ENCODE measurements at places on chromosomes 4 and X. TPM values are rescaled to one million over a fixed set of nuclear protein-coding genes. Genes with fewer than 3 reads are reported as not detected.

DNA sequence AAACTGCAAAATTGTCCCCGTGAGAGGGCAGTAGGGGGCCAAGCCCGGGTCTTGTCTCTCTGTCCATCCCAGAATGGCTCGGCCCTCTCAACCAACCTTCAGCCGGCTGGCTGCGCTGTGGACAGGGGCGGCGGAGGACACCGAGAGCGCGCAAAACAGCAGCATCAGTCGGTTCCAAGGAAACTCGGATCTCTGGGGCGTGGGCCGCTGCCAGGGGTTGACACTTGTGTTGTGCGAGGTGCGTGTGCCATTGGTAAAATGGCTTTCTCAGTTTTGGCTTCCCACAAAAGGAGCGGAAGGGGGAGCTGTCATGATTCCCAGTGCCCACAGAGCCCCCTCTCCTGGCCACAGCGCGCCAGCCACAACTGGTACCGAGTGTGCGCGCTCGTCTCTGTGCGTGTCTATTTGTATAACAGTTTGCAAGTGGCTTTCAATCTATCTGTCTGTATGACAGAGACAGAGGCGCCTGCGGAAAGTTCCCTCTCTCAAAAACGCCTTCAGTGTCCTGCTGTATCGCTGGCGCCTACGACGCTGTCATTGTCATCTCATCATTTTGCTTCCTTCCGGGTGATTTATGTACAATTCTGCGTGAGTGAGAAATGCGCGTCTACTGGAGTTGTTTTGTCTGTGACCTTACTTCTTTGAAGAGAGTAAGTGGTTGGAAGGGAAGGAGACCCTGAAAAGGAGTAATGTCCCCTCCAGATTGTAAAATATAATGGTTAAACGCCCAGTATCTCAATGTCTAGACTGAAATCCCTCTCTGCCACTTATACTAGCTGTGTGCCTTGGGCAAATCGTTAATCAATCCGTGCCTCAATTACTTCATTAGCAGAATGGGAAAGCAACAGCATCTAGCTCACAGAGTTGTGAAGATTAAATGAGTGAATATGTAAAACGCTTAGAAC lies 1.8 kb downstream of the DKK2 start:
- ATAC-seq: peak; percentile 58

Gene VSIG4
- total RNA-seq: 0.24 TPM

DNA sequence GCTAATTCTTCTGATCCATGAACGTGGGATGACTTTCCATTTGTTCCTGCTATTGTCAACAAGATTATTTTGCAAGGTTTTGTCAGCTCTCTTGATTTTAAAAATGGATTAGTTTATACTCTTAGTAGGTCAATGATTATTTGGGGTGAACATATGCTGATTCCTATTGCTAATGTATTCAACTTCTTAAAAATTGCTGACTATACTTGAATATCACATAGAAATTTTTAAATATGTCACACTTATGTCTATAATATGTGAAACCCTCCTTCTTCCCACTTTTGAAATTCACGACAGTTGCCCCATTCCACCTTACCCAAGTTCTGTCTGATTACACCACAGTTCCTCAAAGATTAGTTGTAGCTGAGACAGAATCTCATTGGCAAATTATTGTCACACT lies 465.7 kb upstream of the TENM3 start:
- no peak for ATAC-seq

- ATAC-seq: no peak
Measured at GRCh38 chrX:46173159-46173558, 372.1 kb downstream of the ZNF674 start.

GRCh38 chrX:16376056-16376455 lies 208.8 kb downstream of the MAGEB17 start:
- ATAC-seq: no peak

GRCh38 chr4:6804082-6804752 lies 21.7 kb downstream of the KIAA0232 start:
- ATAC-seq: no peak

DNA sequence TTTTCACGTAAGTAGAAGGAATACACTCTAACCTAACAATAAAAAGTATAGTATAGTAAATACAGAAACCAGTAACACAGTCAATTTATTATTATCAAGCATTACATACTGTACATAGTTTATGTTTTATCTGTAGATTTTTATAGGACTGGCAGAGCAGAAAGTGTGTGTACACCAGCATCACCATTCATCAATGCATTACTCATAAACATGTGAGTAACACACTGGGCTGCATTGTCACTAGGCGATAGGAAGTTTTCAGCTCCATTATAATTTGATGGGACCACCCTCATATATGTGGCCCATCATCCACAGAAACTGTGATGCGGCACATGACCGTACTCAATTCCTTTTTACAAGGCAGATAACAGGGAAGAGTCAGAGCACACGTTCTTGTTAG lies 137.8 kb upstream of the RBPJ start:
- no peak for ATAC-seq

- ATAC-seq: peak; percentile 77
Measured at GRCh38 chrX:74890676-74891430, 34.4 kb downstream of the NEXMIF start.

- ATAC-seq: no peak
Measured at GRCh38 chr4:162349395-162349794, 185.6 kb upstream of the FSTL5 start.

DNA sequence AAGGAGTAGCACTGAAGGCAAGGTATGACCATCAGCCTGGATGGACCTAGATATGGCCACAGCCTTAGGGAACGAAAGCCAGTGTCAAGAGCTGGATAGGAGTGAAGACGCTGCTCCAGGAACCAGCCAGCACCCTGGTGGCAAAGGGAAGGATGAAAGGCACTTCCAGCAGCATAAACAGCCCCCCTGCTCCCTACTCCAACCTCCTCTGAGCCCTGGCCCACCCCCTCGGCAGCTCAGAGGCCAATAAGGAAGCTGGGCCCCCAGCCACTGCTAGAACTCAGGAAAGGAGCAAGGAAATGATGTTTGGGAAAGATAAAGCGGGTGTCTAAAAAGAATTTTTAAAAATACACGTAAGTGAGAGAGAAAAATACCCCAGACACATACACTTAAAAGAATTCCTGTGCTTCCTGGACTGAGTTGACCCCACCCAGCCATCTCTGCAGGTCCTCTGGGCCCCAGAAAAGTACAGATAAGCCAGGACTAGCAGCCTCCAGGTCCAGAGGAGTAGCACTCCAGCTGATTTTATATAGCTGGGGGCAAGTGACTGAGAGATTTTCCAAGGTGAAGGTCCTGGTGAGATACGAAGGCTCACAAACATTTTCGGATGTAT lies 170.4 kb downstream of the SHROOM4 start:
- no peak for ATAC-seq

Gene NPY1R
- not detected for total RNA-seq

Gene PNMA6F
- not detected for total RNA-seq

Gene MCF2
- total RNA-seq: 0.84 TPM

GRCh38 chr4:130028552-130028951 lies 932.6 kb downstream of the C4orf33 start:
- no peak for ATAC-seq

Gene DCAF12L1
- total RNA-seq: not detected

Gene CTAG2
- not detected for total RNA-seq

GRCh38 chr4:73725985-73726384 lies 14.4 kb upstream of the CXCL8 start:
- ATAC-seq: no peak

DNA sequence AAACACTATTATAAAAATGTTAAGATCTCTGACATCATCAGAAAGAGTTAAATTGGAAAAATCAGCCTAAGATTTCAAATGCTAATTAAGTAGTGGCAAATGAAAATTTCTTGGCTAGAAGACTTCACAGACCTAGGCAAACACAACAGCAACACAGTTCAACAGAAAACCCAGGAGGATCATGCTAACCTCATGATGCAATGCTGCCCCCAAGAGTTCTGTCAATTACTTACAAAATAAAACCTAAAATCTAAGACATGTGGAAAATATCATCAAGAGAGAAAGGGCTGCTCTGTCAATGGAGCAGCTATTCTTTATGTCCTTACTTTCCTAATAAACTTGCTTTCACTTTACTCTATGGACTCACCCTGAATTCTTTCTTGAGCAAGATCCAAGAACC lies 21.0 kb downstream of the S100G start:
- no peak for ATAC-seq

DNA sequence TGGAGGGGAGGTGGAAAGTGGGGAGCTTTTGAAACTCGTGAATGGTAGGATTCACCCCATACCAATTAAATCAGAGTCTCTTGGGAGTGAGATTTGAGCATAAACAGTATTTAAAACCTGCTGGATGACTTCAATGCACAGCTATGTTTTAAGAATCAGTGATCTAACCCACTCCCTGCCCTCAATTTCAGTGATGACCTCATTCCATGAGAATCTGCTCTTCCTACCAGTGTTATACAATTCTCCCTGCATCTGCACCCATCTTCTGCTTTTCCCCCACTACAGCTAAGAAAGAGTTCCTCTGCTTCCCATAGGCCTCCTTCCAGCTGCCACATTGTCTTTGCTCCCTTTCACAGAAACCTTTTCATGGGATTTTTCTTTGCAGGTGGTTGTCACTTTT lies 18.3 kb upstream of the H2AZ1 start:
- ATAC-seq: no peak

Gene PGAM4
- total RNA-seq: not detected

Gene GUF1
- 38.9 TPM for total RNA-seq

GRCh38 chr4:173573725-173574124 lies 43.7 kb upstream of the HAND2 start:
- ATAC-seq: no peak

GRCh38 chrX:118189000-118189399 lies 72.4 kb upstream of the KLHL13 start:
- no peak for ATAC-seq

Gene NALF2
- total RNA-seq: 0.45 TPM

DNA sequence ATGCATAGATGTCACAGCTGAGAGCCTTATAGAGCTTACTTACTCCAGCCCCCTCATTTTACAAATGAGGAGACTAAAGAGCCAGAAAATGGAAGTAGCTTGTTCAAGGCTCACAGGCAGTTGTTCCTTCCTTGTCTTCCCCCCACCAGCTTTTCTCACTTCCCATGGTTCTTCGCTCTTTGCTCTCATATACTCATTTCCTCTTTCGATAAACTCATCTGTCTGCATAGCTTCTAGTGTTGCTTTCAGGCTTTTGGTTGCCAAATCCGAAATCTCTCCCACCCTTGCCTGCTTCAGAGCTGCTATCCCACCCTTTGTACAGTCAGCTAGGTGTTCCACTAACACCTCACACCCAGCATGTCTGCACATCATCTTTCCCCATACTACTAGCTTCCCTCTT lies 25.0 kb upstream of the GJB1 start:
- ATAC-seq: peak; percentile 64

GRCh38 chr4:130238121-130238520 lies 1142.2 kb downstream of the C4orf33 start:
- ATAC-seq: no peak

DNA sequence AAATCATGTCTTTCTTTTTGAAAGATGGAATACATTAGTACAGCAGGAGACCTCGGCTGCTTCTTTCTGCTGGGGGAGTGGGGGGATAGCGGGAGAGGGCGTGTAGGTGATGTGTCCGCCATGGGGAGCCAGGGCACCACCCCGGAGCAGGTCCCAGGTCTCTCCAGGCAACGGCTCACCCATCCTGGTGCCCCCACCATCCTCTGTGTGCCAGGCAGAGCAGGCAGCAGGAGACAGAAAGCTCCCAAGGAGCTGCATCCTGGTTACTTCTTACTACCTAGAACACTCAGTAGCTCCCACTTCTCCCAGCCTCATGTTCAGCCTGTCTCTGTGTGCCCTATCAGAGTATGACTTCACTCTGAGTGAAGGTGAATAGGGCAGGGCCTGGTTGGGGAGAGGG lies 23.6 kb downstream of the TNIP2 start:
- no peak for ATAC-seq

Gene TRIM75
- total RNA-seq: not detected

DNA sequence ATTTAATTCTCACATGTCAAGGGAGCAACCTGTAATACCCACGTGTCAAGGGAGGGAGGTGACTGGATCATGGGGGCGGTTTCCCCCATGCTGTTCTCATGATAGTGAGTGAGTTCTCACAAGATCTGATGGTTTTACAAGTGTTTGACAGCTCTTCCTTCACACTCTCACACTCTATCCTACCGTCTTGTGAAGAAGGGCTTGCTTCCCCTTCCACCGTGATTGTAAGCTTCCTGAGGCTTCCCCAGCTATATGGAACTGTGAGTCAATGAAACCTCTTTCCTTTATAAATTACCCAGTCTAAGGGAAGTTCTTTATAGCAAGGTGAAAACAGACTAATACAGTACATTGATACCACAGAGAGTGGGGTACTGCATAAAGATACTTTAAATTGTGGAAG lies 17.7 kb downstream of the USP27X start:
- no peak for ATAC-seq

- no peak for ATAC-seq
Measured at GRCh38 chr4:143643399-143643798, 57.1 kb downstream of the FREM3 start.

Gene ZFP42
- not detected for total RNA-seq

Gene NHSL2
- total RNA-seq: 0.71 TPM

DNA sequence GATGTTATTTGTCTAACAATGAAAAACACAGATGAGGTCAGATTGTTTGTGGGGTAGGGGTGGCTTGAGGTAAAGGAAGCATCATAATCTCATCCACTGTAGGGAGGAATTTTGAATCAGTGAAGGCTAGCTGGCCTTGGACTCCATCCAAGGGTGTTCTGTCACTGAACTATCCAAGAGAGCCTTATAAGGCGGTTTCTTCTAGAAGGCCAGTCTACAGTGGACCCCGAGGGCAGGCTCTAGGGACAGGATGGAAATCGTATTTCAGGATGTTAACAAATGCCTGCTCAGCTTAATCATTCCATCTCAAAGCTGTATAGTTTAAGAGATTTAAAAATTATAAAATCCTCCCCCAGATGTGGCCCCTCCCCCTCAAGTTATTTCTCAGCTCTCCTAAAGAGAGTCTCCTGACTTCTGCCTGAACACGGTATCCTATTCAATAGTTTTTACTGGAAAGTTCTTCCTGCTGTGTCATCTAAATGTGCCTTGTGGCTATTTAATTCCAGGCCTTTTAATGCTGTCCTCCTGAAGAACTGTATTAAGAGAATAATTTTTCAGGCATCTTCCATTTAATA lies 8.0 kb downstream of the IGFBP7 start:
- ATAC-seq: no peak

- no peak for ATAC-seq
Measured at GRCh38 chr4:6953751-6954380, 44.2 kb downstream of the TBC1D14 start.

Gene SHOX
- total RNA-seq: not detected

Measured in activated T-helper 17 cell treated with anti-CD3 and anti-CD28 coated beads, Interleukin-2, amount 50 U/mL, for 72 hours (primary cell).